ENCODE measurements at places on chromosomes 5 and 9.

DNA sequence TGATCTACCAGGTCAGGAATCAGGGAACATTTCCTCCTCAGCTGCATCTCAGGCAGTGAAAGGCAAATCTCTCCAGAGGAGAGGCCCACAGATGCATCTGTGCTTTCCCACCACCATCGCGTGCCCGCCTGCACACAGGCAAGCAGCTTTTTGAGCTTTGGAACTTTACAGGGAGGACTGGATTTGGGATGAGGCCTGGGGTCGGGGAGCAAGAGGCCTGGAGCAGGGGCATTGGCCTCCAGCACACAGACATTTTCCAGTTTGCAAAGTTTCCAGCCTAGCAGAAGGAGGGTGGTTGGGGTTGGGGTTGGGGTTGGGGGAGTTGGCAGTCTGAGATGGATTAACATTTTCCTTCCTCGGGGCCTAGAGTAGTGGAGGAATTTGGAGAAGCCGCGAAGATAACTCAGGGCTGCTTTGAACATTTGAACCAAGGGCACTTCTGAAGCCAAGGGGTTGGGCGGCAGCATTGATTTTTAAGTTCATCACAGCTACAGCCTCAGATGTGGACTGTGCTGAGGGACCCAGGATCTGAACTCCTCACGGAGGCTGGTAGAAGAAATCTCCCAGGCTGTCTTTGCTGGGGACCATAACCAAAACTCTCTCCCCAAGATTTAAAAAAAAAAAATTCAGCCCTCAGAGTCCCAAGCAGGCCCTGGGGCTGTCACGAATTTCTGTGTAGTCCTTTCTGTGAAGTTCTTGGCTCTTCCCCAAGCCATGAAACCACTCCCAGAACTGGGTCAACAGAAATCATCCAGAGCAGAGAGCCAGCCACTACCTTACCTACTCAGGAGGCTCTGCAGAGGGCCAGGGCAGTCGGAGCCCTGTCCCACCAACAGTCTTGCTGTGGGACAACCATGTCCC is 25.6 kb downstream of the C5orf15 start:
- no peak for ATAC-seq
- H3K4me3 ChIP-seq, result no peak overlapping the region
- H3K27me3 ChIP-seq, result peaks cover 7% of the 10 kb centered on the region
- peaks cover 3% of the 10 kb centered on the region for H3K4me1 ChIP-seq

DNA sequence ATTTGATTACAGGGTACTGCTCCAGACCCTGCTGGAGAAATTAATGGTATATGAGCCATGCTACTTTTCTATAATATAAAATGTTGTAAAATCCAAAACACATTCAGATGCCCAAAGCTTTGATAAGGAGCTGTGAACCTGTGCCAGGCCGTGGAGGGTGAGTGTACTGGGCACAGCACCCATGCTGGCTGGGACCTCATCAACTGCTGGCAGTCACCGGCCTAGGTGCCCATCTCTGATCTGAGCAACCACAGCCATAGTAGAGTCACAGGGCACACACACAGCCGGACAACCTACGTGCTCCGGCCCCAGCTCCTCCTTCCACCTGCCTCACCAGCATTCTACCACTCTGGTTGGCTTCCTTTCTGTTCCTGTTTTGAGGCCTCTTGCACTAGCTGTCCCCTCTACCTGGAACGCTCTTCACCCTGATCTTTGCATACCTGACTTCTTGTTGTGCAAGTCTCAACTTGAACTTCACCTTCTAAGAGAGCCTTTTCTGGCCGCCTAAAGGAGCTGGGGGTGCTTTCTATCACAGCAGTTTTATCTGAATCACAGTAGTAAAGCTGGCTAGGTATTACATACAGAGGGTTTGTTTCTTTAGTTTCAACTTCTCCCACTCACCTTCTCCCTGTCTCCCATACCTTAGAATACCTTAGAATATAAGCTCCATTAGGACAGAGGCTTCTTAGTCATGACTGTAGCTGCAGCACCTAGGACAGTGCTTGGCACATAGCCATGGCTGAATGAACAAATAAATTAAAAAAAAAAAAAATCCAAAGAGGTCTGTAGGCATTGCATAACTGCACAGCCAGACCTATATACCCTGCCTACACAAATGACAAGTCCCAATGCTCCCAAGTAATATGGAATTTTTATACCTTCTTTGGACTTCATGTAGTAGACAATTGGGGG is 51.7 kb downstream of the MED27 start:
- no peaks in the 10 kb centered on the region for H3K36me3 ChIP-seq
- no peak overlapping the region for H3K4me3 ChIP-seq
- ATAC-seq, result no peak
- peaks cover 16% of the 10 kb centered on the region for H3K4me1 ChIP-seq

DNA sequence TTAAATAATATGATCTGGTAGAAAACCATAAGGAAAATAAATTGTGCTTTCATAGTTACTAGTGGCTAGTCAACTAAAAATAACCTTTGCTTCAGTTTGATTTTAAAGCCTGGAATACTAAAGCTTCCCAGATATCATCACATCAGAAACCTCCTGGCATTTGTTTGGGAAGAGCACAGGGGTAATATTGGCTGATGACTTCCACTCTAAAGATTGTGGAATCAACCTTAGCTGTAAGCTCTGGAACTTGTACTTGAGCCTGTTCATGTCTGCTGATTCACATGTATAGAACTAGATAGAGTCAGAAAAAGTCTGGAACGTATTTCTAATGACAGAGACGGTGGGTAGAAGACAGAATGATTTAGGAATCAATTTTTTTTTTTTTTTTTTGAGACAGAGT is 345.0 kb downstream of the CWC27 start:
- peaks cover 10% of the 10 kb centered on the region for H3K27me3 ChIP-seq
- no peak overlapping the region for H3K4me3 ChIP-seq
- no peaks in the 10 kb centered on the region for H3K36me3 ChIP-seq
- ATAC-seq, result no peak
- H3K4me1 ChIP-seq, result no peaks in the 10 kb centered on the region

DNA sequence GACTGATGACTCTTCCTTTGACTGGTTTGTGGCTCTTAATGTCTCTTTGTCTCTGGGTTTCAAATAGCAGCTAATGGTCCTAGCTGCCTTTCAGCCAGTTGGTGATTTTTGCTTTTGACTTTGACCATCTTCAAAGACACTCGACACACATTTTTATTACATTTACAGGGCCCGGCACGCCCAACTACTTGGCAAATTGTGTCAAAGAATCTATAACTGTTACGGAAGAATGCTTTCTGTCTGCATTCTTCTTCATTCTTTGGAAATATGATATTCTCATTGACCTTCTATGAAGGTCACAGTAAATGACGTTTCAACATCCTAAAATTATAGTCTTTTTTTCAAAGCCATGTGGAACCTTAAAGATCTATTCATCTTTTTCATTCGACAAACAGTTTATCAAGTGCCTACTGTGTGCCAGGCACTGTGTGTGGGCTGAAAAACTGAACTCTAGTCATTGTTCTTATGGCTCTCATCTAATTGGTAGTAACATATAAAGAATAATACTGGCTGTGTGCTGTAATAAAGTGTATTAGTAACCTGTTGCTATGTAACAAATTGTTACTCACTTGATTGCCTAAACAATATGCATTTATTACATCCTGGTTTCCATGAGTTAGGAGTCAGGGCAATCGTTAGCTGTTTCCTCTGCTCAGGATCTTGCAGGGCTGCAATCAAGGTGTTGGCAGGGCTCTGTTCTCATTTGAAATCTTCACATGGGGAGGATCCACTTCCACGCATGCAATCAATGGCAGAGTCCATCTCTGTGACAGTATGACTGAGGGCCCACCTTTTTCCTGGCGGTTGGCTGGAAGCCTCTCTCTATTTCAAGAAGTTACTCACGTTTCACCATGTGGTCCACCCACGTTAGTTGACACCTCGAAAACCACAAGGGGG is 7.0 kb upstream of the WHRN start:
- ATAC-seq, result no peak
- no peaks in the 10 kb centered on the region for H3K4me1 ChIP-seq
- no peak overlapping the region for H3K27ac ChIP-seq
- no peak overlapping the region for H3K4me3 ChIP-seq
- no peaks in the 10 kb centered on the region for H3K36me3 ChIP-seq

- no peak overlapping the region for H3K4me3 ChIP-seq
- no peaks in the 10 kb centered on the region for H3K27me3 ChIP-seq
- no peaks in the 10 kb centered on the region for H3K4me1 ChIP-seq
- no peak overlapping the region for H3K27ac ChIP-seq
- no peak for ATAC-seq
- peaks cover 4% of the 10 kb centered on the region for H3K36me3 ChIP-seq
These were observed 22.8 kb downstream of the ACER2 start for GRCh38 chr9:19431361-19432171.

- no peaks in the 10 kb centered on the region for H3K27me3 ChIP-seq
- no peak for ATAC-seq
- no peaks in the 10 kb centered on the region for H3K36me3 ChIP-seq
- no peak overlapping the region for H3K4me3 ChIP-seq
These were observed 5.6 kb downstream of the OTULINL start for GRCh38 chr5:14587150-14587549.

DNA sequence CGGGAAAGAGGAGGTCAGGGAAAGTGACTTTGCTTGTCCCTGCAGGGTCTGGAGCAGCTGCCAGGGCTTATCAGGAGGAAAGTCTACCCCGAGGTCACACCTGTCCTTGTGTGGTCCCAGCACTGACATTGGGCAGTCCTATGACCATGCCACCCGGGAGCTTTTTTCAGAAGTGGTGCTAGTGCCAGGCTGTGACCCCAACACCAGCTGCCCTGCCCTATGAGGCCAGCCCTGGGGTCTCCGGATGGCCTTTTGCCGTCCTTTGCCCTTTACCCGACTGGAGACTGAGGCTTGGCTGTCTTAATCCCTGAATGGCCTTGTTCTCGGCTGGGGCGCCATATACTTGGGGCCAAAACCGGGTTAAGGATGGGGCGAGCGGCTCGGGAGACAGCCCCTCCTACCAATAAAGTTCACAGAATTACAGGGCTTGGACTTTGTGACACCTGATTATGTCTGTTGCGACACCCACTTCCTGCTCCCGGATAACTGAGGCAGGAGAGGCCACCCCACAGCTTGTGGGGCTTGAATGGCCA is 22.2 kb upstream of the SLC9A3 start:
- no peaks in the 10 kb centered on the region for H3K4me1 ChIP-seq
- H3K27me3 ChIP-seq, result peaks cover 28% of the 10 kb centered on the region
- no peaks in the 10 kb centered on the region for H3K36me3 ChIP-seq
- no peak overlapping the region for H3K4me3 ChIP-seq
- H3K27ac ChIP-seq, result no peak overlapping the region

GRCh38 chr5:93748875-93749397 is 7.5 kb upstream of the POU5F2 start:
- H3K27ac ChIP-seq, result no peak overlapping the region
- ATAC-seq, result peak; percentile 40
- H3K27me3 ChIP-seq, result no peaks in the 10 kb centered on the region
- peaks cover 6% of the 10 kb centered on the region for H3K36me3 ChIP-seq
- no peaks in the 10 kb centered on the region for H3K4me1 ChIP-seq

GRCh38 chr5:154767576-154767975 is 12.4 kb downstream of the LARP1 start:
- H3K27me3 ChIP-seq, result no peaks in the 10 kb centered on the region
- H3K27ac ChIP-seq, result peak overlapping the region; percentile 68
- peaks cover 41% of the 10 kb centered on the region for H3K36me3 ChIP-seq
- peak; percentile 25 for ATAC-seq

- H3K4me1 ChIP-seq, result no peaks in the 10 kb centered on the region
- H3K27me3 ChIP-seq, result peaks cover 6% of the 10 kb centered on the region
- H3K27ac ChIP-seq, result no peak overlapping the region
- H3K36me3 ChIP-seq, result no peaks in the 10 kb centered on the region
These were observed 49.6 kb upstream of the CTXN3 start for GRCh38 chr5:127599320-127599719.

DNA sequence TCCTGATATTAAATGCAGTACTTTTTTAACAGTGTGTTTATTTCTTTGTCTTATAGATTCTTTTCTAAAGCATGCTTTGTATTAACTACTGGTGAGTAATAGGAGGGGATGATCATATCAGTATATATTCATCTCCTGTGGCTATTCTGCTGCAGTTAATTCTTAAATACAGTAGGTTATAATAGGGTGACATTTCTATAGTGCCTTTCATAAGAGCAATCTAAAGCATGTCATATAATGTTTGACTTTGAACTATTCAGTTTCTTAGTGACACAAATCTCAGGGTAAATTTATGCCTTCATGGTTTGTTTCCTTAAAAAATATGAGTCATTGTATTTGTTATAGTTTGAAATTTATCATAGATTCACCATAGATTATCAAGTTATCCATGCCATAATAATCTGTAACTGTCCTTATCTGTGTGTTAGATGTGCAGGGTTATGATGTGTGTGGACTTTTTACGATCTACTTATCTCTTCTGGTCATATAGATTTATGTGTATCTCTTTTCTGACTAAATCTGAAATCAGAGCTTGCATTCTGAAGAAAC is 1019.5 kb downstream of the NR2F1-AS1 start:
- ATAC-seq, result no peak
- H3K36me3 ChIP-seq, result no peaks in the 10 kb centered on the region
- no peaks in the 10 kb centered on the region for H3K27me3 ChIP-seq

DNA sequence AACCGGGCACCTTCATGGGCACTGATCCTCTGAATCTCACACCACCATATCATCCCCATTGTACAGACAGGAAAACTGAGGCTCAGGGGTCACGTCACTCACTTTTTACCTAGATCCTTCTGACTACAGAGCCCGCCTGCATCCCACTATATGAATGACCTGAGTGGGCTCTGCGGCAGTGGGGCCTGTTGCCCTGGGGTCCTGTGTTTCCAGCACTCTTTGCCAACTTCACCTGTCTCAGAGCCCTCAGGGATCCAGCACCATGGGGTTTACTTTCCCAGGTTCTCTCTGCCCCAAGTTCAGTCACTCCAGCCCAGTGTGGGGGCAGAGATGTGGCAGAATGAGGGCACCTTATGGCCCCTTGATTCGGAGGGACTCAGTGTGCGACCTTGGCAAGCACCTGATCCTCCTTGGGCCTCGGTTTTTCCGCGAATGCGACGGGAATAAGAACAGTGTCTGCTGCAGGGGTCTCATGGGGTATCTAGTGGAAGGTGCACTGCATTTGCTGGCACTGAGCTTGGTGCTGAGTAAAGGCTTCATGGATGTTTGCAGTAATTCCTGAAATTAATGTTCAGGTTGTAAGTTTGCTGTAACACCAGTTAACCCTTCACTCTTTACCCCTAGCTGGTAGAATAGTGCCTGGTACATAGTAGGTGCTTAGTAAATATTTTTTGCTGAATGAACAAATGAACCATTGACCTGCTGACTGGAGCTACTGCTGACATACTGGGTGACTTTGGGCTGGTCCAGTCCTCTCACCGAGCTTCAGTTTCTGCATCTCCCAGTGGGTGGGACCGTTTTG is 47.1 kb upstream of the BOD1 start:
- H3K27me3 ChIP-seq, result no peaks in the 10 kb centered on the region
- H3K36me3 ChIP-seq, result no peaks in the 10 kb centered on the region
- ATAC-seq, result no peak
- H3K4me1 ChIP-seq, result no peaks in the 10 kb centered on the region
- no peak overlapping the region for H3K27ac ChIP-seq

DNA sequence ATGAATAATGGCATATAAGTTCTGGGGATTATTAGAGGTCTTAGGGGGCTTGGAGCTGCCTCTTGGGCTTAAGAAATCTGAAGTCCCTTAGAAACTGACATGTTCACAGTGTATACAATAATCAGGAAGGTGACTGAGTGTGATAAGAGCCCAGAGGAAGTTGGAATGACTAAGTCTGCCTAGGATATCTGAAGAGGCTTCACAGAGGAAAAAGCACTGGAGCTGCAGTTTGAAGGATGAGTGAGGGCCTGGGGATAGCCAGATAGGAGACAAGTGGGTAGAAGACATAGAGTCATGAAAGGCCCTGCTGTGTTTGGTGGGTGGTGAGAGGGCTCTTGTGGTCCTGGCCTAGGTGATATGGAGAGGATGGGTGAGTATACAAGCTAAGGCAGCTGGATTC is 8.8 kb downstream of the NEUROG1 start:
- no peaks in the 10 kb centered on the region for H3K4me1 ChIP-seq
- H3K27ac ChIP-seq, result no peak overlapping the region
- no peak for ATAC-seq

All from activated T-helper 17 cell treated with anti-CD3 and anti-CD28 coated beads, Interleukin-2, amount 50 U/mL, for 72 hours (primary cell).